Osteoblast (primary cell): ENCODE measurements at places on chromosomes 11 and 22. TPM values are rescaled to one million over a fixed set of nuclear protein-coding genes. Genes with fewer than 3 reads are reported as not detected.

- DNase-seq: no peak
Observed at GRCh38 chr11:124167826-124168231, 15.3 kb upstream of the OR10D3 start.

GRCh38 chr22:26592421-26592891 is 2.5 kb upstream of the TPST2 start:
- DNase-seq: no peak

GRCh38 chr11:2578929-2579270 is 120.9 kb downstream of the KCNQ1OT1 start:
- DNase-seq: peak; percentile 42

DNA sequence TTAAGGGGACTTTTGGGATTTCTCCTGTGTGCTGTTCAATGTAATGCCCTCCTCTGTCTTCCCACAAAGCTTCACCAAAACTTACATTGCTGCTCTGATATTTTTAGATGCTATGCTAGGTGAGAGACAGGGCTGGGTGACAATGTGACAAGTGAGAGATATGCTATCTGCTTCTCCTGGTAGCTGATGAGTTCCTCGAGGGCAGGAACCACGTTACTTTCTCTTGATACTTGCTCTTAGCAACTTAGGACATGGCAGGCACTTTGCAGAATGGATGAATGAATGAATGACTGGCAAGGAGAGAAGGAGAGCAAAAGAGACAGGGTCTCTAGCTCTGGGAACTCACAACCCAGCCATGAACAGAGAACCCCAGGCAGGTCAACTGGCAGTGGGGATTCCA is 115.4 kb downstream of the C11orf58 start:
- DNase-seq: no peak

- no peak for DNase-seq
Observed at GRCh38 chr11:37115963-37116362, 517.9 kb upstream of the RAG2 start.

DNA sequence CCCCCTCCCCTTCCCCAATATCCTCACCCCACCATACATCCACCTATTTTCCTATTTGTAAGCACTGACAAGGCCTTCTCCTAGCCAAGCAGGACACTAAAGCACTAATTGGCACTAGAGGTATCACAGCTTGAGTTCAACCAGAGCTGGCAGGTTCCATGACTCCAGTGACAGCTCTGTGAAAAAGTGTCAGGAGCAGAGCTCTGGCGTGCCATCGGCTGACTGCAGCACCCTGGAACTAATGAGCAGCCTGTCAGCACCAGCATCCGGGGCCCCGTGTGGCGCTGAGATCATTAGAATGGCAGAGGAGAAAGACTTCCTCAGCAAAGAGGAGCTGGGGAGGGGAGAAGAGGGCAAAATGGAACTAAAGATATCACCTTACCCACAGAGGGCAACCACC is 847.4 kb downstream of the NTM start:
- no peak for DNase-seq

DNA sequence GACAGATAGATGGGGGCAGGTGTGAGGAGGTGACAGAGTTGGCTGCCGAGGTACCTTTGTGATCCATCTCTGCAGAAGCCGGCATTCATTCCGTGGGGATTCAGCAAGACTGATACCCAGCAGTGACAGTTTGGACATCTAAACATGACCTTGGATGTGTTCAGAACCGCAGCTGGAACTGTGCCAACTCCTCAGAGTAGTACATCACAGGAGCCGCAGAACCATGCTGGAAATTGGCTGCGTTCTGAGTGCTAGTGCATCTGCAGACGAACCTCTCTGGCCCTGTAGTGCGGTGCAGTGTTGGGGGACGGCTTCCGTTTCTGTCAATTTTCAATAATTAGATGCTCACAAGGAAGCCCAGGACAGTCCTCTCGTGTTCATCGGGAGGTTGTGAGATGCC is 772.1 kb downstream of the NTM start:
- no peak for DNase-seq

DNA sequence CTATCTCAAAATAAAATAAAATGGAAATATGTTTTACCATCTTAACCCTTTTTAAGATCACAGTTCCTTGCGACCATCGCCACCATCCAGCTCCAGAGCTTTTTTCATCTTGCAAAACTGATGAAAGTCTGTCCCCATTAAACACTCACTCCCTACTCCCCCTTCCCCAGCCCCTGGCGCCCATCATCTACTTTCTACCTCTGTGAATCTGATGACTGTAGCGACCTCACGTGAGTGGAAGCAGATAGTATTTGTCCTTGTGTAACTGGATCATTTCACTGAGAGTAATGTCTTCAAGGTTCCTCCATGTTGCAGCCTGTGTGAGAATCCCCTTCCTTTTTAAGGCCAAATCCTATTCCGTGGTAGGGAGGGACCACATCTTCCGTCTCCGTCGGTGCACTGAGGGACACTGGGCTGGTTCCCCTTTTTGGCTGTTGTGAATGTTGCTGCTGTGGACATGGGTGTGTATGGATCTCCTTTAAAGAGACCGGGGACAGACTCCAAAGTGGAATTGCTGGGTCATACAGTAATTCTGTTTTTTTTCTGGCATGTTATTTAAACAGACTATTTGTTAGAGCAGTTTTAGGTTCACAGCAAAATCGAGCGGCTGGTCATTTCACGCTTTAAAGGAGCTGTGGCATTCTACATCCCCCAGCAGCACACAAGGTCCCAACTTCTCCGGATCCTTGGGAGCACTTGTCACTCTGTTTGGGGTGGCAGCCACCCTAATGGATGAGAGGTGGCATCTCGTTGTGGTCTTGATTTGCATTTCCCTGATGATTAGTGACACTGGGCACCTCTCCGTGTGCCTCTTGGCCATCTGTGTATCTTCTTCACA is 120.0 kb downstream of the KCNQ1 start:
- DNase-seq: peak; percentile 72

- DNase-seq: peak; percentile 32
Observed at GRCh38 chr11:60813324-60813723, 28.2 kb downstream of the MS4A10 start.

DNA sequence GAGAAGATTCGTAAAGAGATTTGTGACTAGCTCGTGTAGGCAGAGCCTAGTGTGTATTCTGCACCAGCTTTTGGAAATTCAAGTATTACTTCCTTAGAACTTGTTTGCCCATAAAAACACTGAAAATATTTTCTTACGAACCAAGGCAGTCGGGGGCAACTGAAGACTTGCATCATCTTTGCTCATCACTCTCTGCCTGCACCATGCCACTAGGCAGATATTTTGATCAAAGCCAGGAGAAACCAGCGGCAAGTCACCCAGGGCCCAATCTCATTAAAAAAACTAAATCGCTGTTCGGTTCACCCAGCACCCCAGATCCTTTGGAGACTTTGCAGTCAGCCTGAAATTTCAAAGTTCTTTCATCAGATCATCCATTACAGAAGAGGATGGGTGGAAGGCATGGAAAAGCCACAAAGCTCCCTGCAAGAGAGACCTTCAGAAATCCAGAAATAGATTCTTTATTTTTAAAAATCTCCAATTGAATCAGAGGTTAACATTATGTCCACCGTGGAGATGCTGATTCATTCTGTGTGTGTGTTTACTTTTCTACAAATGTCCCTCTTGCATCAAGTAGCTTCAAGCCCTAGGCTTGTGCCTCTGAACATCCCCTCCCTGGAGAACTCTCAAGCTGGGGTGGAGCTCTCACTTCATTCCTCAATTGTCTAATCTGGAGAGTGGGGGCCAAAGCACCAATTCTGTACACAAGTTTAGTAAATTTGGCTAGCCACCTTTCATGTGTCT is 78.4 kb downstream of the ETS1 start:
- peak; percentile 27 for DNase-seq

DNA sequence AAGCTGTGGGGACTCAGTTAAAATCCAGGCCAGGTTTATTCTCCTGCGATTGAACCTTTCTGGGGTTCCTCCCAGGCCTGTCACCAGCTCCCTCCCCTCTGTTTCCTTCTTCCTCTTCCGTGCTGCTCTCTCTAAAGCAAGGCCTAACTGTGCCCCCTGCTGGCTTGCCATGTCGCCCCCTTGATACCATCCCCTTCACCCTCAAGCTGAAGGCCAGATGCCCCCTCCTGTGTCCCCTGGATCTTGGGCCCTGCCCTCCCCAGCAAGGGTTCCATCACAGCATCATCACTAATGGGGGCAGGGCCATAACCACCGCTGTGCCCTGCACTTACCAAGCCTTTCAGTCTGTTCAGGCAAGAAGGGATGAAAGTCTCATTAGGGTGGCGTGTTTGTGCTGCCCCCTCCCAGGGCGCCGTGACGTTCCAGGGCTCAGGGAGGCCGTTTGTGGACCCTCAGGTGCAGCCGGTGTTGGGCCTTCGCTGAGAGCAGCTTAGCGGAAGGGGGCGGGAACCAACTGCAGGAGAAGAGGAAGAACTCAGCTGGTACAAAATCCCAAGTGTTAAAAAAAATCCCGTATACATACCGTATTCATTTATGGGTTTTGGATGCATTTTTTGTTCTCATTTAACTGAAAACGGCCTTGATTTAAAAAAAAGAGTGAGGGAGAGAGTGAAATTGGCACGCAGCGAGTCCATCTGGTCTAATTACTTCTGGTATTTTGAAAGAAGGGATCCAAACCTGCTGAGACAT is 69.9 kb downstream of the MPPED1 start:
- DNase-seq: peak; percentile 86

- peak; percentile 11 for DNase-seq
Observed at GRCh38 chr22:30273711-30274436, 7.2 kb upstream of the OSM start.

GRCh38 chr22:30206944-30207343 is 39.6 kb downstream of the LIF start:
- DNase-seq: peak; percentile 93

- peak; percentile 88 for DNase-seq
Observed at GRCh38 chr11:58524232-58525036, 16.5 kb upstream of the OR5B21 start.

DNA sequence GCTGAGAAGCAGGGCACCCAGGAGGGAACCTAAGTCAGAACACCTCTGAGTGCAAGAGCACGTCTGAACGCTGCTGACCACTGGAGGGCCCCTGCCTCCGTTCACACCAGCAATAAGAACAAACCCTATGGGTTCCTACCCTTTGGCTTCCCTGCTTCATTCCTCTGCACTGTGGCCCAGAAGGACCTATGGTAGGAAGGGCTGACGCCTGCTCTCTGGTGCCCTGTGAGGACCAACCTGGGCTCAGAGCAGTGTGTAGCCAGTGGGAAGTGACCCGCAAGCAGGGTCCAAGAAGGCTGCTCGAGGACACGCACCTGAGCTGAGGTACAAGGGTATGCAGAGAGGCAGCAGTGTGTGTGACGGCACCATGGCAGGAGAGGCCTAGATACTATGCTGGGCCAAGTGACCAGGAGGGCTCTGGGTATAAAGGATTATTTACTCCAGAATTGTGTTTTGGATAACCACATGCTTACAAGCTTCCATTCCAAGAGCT is 68.8 kb upstream of the CLTCL1 start:
- DNase-seq: no peak

- no peak for DNase-seq
Observed at GRCh38 chr11:74494916-74495315, 1.4 kb upstream of the LIPT2 start.

GRCh38 chr22:30266445-30267381 is at the start of gene OSM:
OSM (minus strand) TSS chr22:30266851; CDS start chr22:30266799, 52 bp downstream.
- peak; percentile 91 for DNase-seq

DNA sequence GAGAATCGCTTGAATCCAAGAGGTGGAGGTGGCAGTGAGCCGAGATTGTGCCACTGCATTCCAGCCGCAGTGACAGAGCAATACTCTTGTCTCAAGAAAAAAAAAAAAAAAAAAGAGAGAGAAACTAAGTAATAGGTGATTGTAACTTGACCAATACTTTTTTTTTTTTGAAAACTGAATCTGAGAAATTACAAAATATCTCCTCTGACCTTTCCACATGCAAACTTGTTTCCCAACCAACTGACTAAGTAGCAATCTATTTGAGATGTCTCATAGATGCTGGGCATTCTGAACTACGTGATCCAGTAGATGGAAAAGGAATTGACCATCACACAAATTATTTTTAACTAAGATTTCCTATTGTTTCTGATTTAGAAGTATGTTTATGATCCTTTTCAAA is 407.3 kb upstream of the CHORDC1 start:
- no peak for DNase-seq

DNA sequence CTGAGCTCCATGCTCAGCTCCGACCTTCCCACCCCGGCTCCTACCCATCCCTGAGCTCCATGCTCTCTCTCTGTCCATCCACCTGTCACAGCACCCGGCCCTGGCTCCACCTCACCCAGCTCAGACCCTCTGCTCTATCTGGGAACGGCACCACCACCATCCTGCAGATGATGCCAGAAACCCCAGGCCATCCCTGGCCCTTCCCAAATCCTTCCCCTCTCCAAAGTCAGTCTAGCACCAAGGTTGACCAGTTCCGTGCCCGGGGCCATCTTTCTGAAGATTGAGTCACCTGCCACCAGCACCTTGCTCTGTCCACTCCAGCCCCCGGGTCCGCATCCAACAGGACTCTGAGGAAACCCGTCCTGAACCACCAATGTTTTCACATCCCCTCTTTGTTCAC is 969.6 kb downstream of the BRD1 start:
- no peak for DNase-seq

GRCh38 chr11:9489080-9489765 is 28.4 kb downstream of the ZNF143 start:
- peak; percentile 81 for DNase-seq

GRCh38 chr11:125627236-125627910 is 2.4 kb downstream of the CHEK1 start:
- no peak for DNase-seq

DNA sequence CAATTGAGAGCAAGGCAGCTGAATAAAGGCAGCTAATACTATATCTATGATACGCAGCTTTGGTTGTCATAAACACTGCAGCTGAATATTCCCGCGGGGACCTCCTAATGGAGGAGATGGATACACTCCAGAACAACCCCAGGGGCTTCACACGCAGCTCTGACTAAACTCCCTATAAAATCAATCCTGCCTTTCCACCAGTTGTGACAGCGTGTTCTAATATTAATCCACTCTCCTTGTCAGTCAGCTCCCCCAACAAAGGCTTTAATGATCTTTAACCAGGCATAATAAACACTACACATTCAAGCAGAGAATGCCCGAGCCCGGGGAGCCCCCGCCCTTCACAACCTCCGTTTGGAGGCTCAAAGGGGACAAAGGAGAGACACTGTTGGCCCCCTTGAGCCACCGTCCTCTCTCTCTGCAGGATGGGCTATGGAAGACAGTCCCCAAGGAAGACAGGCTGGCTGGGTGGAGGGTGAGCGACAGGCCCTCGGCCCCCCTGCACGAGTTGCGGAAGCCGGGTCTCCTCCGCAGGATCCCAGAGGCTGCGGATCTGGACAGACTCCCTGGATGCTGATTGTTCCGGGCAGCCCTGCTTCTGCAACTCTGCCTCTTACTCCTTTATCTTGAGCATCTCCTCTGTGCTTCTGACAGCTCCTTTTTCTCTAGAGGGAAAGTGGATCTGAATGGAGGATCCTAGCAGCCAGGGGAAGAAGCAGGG is 565.2 kb downstream of the BUD13 start:
- no peak for DNase-seq

FOLR3 gene
- total RNA-seq: 0.88 and 1.1 TPM in 2 replicates

MYEOV gene
- 0.88 and 1.4 TPM in 2 replicates for total RNA-seq

HEPN1 gene
- total RNA-seq: under 0.01 TPM in 1 of 2 replicates, not detected in the other

LZTR1 gene
- total RNA-seq: 56.8 and 58.0 TPM in 2 replicates

FREY1 gene
- 0.88 and 1.8 TPM in 2 replicates for total RNA-seq

TMA7B gene
- total RNA-seq: not detected in 2 replicates

WBP2NL gene
- under 0.01 and 0.72 TPM in 2 replicates for total RNA-seq

OR4D5 gene
- total RNA-seq: not detected in 2 replicates

KBTBD4 gene
- 26.8 and 28.3 TPM in 2 replicates for total RNA-seq
